ENCODE measurements at places on chromosomes 5 and 9.

GRCh38 chr5:173857234-173857633, 30.9 kb upstream of the CPEB4 start:
- no peak for DNase-seq

- no peak for DNase-seq
Measured at GRCh38 chr5:8751971-8752370, 793.9 kb downstream of the SEMA5A start.

GRCh38 chr9:95753762-95754465, 121.6 kb upstream of the ERCC6L2 start:
- DNase-seq, result no peak

- no peak for DNase-seq
Measured at GRCh38 chr9:70539526-70539925, 125.1 kb upstream of the KLF9 start.

DNA sequence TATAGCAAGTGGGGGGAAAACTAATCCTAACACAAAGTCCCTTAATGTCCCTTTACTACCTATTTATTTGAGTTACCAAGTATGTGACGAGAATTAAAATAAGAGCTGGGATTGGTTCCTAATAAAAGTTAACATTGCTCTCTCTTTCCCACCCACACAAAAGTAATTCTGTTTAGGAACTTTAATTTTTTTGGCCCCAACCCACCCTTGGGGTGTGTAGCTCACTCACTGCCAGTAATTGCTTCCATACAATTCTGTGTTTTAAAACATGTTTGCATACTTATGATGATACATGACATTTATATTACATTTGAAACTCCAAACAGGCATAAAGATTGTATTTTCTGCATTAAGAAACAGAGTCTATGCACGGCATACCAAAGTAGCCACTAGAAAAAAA, 106.5 kb downstream of the BNC2 start:
- DNase-seq, result no peak

DNA sequence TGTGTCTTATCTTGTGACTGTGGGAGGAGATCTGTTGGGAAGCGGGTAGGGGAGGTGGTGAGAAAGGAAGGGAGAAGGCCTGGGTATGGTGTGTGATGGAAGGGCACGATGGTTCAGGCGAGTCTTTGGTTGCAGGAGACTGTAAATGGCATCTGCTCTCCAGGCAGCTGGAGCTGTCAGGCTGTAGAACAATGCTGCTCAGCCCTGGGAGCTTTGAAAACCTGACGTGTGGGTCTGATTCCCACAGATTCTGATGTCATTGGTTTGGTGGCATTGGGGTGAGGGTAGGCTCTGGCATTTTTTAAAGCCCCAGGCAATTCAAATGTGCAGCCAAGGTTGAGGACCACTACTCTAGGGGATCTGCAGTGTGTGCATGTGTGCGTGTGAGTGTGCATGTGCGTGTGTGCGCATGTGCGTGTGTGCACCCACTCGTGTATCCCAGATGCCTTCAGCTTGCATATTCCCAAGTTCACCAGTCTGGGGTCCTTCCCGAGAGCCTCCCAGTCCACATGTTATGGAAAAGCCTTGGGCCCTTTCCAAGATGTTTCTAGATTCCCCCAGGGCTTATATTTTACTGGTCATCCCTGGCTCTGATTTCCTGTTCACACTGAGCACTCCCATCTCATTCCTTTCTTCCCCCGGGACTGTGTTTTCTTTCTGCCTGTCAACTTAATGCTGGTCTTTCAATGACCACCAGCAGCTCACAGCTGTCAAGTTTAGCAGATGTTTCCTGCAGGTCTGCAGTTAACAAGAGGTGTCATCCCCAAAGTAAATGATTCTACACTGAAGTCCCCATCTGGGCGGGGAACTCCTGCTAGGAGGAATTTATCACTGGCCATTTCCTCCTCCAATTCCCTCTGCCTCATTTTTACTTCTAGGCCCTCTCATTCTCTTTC, 34.0 kb downstream of the BOD1 start:
- no peak for DNase-seq

DNA sequence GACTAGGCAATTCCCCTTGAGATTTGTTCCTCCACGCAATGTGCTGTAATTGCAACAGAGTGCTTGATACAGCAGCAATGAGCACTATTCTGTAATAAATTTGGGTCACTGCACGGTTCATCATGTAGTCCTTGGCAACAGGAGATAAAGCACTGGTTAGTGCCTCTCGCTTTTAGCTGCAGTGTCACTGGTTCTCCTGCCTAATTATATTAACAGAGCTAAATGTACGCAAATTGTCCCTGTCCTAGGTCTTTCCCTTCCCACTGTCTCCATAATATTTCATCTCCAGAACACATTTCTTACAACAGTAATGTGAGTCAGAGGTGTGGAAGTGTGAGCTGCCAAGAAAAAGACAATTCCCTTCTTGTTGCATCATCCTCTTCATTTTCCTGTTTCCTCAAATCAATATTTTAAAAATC, 553.1 kb downstream of the ZNF608 start:
- no peak for DNase-seq

- no peak for DNase-seq
Measured at GRCh38 chr9:101400120-101400519, 1.5 kb downstream of the ZNF189 start.

DNA sequence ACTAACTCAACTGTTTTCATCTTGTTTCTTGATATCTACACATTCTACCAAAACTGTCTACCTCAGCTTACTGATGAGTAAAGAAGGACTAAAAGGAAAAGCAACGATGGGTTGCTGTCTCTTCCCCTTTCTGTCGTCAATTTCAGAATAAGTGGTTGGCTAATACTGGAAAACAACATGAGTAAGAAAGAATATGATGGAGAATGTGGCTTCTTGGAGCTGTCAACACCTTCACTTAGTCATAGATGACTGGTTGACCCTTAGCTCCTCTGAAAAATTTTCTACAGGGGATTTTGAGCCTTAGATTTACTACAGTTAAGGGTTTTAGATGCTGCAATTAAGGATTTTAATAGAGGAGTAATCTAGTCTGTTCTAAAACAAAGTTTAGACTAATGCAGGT, 797.9 kb downstream of the TLE4 start:
- no peak for DNase-seq

DNA sequence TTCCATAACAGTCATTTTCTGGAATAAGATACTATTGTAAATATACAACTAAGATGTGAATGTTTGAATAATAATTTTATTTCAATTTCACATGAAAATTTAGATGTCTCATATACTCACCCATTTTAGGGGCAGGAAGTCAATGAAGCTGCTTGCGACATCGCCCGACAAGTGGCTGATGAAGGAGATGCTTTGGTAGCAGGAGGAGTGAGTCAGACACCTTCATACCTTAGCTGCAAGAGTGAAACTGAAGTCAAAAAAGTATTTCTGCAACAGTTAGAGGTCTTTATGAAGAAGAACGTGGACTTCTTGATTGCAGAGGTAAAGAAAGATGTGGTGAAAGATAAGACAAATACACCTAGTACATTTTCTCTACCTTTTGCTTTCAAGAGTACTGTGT, 8.6 kb downstream of the BHMT start:
- no peak for DNase-seq

- DNase-seq, result no peak
Measured at GRCh38 chr5:74369173-74369572, 271.4 kb downstream of the ENC1 start.

GRCh38 chr5:151664694-151665585, 21.8 kb downstream of the SPARC start:
- no peak for DNase-seq

DNA sequence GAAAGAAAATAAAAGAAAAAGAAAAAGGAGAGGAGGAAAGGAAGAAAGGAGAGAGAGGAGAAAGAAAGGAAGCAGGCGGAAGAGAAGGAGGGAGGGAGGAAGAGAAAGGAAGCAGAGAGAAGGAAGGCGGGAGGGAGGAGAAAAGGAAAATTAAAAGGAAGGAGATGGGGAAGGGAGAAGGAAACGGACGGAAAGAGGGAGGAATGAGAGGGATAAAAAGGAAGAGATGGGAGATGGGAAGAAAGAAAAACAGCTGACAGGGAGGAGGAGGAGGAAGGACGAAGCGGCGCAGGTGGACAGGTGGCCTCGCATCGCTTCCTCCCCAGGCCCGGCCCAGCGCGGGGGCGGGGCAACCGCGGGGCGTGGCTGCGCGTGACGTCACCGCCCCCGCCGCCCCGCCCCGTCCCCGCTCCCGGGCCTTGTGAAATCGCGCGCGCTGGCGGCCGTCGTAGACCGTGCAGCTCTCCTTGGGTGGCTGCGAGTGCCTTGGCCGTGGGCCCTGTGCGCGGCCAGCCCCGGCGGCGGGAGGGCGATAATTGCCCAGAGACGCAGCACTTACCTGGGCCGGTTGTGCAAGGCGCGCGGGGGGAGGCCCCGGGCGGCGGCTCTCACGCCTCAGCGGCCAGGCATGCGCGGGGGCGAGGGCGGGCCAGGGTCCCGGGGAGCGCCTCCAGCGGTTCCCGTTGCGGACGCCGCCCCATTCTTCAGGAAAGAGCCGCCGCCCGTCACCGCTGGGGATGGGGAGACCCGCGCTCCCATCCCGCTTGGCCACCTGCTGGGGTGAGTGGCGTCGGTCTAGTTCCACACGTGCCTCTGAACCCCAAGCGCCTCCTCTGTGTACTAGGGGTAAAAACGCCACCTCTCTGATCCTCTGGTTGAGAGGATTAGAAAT, 49.6 kb upstream of the FOXE1 start:
- DNase-seq, result peak; percentile 56

- DNase-seq, result no peak
Measured at GRCh38 chr5:126446498-126447224, 23.5 kb downstream of the GRAMD2B start.

DNA sequence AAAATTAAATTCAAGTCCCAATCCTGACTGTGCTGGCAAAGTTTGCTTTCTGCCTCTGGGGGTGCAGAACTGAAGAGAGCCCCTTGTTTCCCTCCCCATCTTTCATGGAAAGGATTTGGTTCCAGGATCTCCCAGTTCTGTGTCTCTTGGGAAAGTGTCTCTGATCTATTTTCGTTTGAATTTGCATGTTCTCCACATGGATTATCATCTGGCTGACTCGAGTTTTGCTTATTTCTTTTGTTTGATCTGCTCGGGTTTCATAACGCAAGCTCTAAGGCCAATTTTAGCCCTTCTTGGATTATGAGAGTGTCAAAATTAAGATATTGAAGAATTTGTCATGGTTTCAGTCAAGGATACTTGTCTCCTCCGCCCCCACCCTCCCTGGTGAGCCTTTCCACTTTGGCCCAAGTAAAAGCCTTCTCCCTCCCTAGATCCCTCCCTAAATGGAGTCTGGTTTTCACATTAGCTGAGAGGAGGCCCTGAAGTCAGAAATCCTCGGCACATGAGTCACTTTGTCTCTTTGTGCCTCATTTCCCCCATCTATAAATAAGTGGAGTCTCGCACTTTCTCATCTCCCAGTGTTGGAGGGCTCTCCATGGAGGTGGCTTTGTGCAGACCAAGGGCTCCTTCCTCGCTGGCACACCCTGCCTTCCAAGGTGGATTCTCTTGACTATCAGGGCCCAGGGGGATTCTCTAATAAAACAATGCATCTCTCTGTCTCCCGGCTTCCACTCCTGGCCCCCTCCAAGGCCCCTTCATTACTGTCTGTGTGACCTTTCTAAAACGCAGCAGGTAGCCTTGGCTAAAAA, 17.3 kb downstream of the ADRB2 start:
- DNase-seq, result no peak

- no peak for DNase-seq
Measured at GRCh38 chr5:57478826-57479225, 3.8 kb downstream of the ACTBL2 start.

- no peak for DNase-seq
Measured at GRCh38 chr5:177209610-177210009, 76.0 kb downstream of the NSD1 start.

DNA sequence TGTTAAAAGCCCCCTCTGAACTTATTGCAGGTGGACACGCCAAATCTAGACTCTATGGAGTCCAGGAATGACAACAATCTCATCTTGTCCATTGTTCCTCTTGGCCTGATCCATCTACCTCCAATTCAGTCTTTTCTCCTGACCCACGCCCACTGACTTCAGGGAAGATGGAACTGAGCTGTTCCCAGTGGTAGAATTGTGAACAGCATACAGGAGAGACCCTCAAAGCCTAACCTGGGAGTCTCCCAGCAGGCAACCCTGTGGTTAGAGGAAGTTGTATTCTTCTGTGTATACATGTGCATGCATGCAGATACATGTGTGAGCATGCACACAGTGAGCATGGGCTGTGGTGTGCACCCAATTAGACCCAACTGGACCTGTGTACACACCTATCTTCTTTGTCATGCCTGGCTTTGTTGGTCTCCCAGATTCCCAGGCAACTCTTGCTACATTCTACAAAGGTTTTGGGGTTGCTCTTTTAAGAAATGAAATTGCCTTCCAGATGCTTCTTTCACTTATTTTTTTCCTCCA, 286.0 kb downstream of the ZSWIM6 start:
- DNase-seq, result no peak

DNA sequence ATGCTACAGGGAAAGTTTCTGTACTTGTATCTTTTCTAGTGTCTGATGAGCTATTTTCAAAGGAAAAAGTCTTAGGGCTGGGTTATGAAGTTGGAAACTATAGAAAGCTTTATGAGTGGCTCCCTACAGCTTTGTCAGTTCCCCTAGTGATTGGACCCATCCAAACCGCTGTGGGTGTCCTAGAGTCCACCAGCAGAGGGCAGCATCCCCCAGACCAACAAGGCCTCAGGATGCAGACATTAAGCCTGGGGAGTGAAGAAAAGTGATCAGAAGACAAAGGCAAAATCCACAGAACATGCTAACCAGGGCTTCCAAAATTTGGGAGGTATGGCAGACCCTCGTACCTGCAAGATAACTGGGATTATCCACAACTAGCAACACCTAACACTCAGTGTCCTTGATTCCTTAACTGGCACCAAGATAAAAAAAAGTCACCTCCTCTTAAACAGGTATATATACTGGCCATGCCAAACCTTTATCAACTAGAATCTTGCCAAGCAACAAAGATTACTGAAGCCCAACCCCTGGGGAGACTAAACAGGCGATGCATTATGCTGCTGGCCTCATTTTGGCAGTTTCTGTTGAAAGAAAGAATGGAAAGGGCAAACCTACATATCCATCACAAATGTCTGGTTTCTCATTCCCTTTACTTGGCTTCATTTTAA, 110.4 kb upstream of the NR5A1 start:
- peak; percentile 72 for DNase-seq

GRCh38 chr5:32585446-32586275, at the start of gene SUB1:
SUB1 (plus strand) TSS chr5:32585557; CDS start chr5:32588513, 2,956 bp downstream.
- DNase-seq, result peak; percentile 90

GRCh38 chr9:132001567-132001966, 78.1 kb downstream of the MED27 start:
- DNase-seq, result no peak

- no peak for DNase-seq
Measured at GRCh38 chr5:10372726-10373709, 19.5 kb downstream of the MARCHF6 start.

- no peak for DNase-seq
Measured at GRCh38 chr5:52893105-52893504, 96.0 kb upstream of the ITGA2 start.

DNA sequence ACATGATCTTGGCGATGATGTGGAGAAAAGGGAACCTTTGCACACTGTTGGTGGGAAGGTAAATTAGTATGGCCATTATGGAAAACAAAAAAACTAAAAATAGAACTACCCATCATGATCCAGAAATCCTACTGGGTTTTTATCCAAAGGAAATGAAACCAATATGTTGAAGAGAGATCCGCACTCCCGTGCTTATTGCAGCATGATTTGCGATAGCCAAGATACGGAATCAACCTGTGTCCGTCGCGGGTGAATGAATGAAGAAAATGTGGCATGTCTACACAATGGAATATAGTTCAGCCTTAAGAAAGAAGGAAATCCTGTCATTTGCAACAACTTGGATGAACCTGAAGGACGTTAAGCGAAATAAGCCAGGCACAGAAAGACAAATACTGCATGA, 84.5 kb downstream of the TTLL11 start:
- DNase-seq, result no peak
